T-helper 1 cell (primary cell): ENCODE measurements at places on chromosomes 4 and X.

DNA sequence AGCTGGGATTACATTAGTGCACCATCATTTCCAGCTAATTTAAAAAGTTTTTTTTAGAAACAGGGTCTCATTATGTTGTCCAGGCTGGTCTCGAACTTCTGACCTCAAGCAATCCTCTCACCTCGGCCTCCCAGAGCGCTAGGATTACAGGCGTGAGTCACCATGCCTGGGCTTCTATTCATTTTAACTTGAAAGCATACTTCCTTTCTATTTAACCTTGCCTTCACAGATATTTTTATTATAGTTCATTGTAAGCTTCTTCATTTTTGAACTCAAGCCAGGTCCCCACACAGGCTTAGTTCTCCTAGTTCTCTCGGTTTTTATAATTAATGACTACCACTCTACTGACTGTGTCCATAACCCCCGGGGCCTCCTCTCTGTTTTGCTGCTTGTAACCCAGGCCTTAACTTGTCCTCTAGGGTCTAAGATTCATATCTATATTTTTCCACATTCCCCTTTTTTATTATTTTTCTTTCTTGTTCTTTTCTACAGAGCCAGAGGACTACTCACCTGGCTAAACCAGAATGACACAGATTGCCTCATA, 50.7 kb downstream of the SNX12 start:
- DNase-seq, result no peak

DNA sequence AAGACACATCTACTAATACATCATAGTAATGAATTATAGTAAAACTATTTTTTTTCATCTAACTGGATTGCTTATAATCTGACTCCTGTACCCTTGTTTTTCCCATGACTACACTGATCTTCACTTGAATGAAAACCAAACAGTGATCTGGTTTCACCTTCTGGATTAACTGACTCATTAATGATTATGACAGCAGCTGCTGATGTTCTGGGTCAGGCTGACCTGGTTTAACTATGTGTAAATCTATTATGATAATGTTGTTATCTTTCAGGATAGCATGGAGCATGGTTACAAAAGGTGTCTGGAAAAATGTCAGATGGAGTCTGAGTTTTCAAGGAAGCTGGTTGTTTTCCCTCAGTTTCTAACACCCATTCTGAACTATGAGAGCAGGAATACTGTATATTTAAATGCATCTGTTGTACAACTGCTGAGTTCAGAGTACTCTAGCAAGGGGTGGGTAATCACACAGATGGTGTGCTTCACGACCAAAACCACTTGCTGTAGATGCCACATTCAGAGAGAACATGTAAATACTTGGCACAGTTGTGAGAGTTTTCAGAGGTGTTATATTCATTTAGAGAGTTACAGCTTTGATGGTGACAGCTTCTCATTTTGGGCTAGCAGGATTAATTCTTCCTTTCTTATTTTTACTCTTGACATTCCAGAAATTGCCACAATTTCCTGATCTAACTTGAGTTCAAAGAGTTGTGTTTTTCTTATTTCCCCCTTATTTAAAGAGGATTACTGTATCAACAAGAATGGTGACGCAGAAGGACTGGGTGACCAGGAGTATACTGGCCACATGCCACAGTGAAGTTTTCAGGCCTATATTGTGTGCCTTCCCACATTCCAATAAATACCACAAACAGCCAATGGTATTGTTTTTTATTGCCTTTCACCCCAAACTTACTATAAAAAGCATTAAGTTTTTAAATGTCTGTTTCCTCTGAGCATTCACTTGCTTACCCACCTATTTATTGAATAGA, 249.7 kb upstream of the TET2 start:
- DNase-seq, result no peak

DNA sequence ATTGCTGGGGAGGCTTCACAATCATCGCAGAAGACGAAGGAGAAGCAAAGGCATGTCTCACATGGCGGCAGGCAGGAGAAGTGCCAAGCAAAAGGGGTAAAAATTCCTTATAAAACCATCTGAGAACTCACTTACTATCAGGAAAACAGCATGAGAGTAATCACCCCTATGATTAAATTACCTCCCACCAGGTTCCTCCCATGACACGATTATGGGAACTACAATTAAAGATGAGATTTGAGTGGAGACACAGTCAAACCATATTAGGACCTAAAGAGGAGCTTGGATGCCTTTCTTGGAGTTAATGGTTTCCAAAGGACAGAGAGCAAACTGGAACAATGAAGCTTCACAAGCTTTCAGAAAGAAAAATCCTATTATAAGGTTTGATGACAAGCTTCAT, 168.4 kb upstream of the SMARCAD1 start:
- no peak for DNase-seq

DNA sequence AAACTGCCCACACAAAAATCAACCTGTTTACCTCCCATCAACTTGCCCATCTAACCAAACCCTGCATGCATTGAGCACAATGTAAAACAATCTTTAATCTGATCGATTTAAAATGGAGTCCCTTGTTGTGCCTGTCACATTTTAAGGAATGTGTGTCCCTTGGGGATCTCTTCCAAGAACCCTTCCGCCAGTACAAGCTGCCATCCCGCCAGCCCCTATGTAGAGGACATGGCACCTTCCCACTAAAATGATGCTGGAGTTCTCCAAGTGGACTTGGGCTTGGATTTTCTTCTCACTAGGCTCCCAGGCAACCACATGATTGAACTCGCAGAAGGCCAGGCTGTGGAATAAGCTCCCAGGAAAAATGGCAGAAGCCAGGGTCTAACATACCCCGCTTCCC, 45.8 kb upstream of the ENPP6 start:
- DNase-seq, result no peak

GRCh38 chr4:68683034-68683433, 12.6 kb upstream of the UGT2B15 start:
- no peak for DNase-seq

GRCh38 chr4:101762534-101762933, 28.0 kb upstream of the BANK1 start:
- no peak for DNase-seq

- DNase-seq, result no peak
Measured at GRCh38 chr4:185567381-185568376, 32.4 kb upstream of the PDLIM3 start.

GRCh38 chr4:102437111-102437510, 64.0 kb upstream of the NFKB1 start:
- DNase-seq, result no peak
